ENCODE measurements at places on chromosomes 16 and 17. TPM values are rescaled to one million over a fixed set of nuclear protein-coding genes. Genes with fewer than 3 reads are reported as not detected.

Gene TBC1D28
- not detected for total RNA-seq

DNA sequence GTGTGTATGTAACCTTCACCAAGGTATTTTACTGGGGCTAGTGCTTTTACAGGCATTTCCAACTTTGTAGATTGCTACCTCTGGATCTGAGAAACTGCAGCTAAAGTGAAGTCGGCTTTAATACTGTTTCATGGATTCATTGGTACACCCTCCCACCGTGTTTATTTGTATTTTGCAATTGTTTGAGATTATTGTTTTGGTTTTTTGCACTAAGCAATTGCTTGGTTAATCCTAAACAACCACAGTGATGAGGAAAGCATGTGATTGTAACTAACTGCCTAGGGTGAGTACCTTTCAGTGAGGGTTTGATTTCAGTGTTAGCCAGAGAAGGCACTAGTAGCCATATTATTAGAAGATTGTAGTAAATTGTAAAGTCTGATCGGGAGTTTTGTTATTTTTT, 3.3 kb downstream of the LUC7L3 start:
- no peak for DNase-seq

- no peak for DNase-seq
These were observed 85.3 kb downstream of the STXBP4 start for GRCh38 chr17:55053855-55054254.

- DNase-seq: no peak
These were observed 13.5 kb downstream of the CCDC40 start for GRCh38 chr17:80049986-80050385.

- no peak for DNase-seq
These were observed 263.4 kb downstream of the BCAS3 start for GRCh38 chr17:60941028-60941427.

All from activated naive CD4-positive, alpha-beta T cell treated with anti-CD3 and anti-CD28 coated beads, Interleukin-2, amount 50 U/mL, for 72 hours (primary cell).